ENCODE measurements at places on chromosomes 1 and 21.

GRCh38 chr1:199242147-199242546 lies 603.3 kb downstream of the PTPRC start:
- DNase-seq = no peak

DNA sequence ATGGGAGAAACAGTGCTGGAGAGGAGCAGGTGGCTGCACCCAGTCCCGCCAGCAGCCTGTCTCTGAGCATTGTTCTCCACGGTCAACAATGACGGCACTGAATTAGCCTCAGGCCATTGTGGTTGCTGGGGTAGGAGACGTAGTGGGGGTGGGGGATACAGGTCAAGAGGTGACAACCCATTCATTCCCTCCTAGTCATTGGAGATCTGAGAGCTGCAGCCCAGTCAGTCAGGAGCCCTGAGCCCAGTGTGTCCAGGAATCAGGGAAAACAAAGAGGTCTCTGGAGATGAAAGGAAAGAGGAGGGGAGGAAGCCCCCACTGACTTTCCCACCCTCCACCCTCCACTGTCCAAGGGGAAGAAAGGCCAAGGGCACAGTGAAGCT lies 15.3 kb downstream of the SMIM12 start:
- no peak for DNase-seq

- DNase-seq = no peak
Measured at GRCh38 chr1:171424494-171424893, 60.8 kb upstream of the PRRC2C start.

GRCh38 chr1:47669081-47669585 lies 231.3 kb downstream of the FOXD2 start:
- no peak for DNase-seq

GRCh38 chr1:227744668-227745067 lies 9.4 kb downstream of the SNAP47 start:
- no peak for DNase-seq

All from GM13976 (cell line).